SHP77 (cell line): ENCODE measurements at places on chromosomes 1 and 21.

DNA sequence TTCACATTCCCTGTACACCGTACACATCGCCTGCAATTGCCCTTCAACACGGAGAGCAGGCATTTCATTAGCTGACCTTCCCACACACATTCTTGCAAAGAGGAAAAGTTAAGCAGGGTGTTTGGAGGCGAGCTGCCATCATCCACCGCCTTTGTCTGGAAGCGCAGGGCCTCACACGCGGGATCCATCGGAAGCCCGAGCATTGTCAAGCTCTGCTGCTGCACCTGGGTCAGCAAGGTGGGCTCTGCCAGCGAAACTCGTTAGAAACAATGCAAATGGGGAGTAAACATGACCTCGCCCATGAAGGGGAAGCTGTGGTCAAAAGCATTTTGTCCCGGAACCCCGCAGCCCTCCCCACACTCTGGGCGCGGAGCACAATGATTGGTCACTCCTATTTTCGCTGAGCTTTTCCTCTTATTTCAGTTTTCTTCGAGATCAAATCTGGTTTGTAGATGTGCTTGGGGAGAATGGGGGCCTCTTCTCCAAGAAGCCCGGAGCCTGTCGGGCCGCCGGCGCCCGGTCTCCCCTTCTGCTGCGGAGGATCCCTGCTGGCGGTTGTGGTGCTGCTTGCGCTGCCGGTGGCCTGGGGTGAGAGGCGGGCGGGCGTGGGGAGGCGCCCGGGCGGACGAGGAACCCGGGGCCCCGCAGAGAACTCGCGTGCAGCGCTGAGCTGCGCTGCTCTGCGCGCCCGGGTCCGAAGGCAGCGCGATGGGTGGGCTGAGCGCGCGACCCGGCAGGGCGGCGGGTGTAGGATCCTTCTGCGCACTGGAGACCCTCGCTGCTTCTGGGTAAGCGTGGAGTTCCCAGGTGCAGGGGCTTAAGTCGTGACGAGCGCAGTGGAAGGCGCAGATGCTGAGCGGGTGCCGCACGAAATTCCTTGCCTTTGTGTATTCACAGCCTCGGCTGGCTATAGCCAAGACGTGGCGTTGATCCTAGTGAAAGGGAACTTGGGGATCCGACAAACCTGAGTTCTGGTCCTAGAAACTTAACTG lies at the start of gene CR1:
CR1 (plus strand) TSS at position 357 of the 992 bp plus-strand sequence; CDS start at position 468, 111 bp downstream.
- no peak for DNase-seq

GRCh38 chr1:2630498-2631135 lies 2.2 kb downstream of the MMEL1 start:
- DNase-seq, result no peak

DNA sequence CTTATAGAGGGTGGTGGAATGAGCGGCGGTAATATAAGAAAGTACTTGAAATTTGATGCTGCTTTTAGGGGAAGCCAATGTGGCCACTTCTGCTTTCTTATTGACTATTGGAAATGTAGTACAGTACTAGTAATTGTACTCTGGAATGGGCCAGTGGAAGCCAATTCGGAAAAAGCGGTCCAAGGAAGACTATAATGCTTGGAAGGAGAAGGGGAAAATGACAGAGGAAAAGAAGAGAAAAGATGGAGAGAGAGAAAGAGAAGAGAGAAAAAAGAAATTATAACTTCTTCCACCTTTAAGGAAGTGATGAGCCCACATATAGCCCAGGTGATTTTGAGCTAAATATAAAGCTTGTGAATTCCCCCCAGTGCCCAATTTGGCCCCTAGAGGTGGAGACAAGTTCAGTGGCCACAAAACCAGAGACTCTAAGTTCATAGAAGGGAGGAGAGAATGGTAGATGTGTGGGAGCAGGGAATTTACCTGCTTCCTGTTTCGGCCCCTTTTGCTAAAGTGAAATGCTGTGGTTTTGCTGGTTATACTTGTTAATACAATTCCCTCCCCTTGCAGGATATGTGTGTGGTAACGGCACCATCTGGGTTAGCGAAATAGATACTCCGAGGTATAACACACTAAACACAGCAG lies 35.7 kb upstream of the DUSP10 start:
- DNase-seq, result no peak

DNA sequence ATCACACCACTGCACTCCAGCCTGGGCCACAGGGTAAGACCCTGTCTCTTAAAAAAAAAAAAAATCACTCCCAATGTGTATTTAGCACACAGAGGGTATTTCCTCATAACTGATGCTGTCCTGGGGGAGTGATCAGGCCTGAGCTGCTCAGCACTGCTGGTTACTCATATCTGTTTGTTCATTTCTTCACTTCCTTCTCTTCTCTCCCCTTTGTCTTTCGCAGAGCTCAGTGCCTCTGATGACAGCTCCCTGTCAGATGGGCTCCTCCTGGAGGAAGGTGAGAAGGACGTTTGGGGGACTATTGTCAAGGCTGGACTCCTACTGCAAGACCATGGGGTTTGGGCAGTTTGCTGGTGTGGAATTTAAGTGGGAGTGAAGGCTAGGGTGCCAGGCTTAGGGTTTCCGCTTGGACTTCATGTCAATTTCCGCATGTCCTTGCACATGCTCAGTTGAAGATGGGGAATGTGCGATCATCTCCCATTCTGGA lies 13.0 kb downstream of the INAVA start:
- DNase-seq, result no peak

DNA sequence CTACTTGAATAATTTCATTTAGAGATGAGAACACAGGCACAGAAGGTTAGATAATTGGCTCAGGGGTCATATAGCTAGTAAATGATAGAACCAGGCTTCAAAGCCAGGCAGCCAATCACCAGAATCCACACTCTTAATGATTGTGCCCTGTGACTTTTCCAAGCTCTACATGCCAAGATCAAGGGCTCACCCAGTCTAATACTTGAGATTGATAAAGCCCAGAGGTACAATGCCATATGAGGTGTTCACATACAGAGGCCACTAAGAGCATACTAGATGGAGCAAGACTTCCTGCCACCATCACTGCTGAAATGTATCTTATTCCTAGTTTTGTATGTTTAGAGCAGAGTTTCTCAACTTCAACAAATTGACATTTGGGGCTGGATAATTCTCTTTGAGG lies 40.9 kb upstream of the MCOLN3 start:
- no peak for DNase-seq

GRCh38 chr1:90413519-90413918 lies 303.6 kb downstream of the BARHL2 start:
- DNase-seq, result no peak

DNA sequence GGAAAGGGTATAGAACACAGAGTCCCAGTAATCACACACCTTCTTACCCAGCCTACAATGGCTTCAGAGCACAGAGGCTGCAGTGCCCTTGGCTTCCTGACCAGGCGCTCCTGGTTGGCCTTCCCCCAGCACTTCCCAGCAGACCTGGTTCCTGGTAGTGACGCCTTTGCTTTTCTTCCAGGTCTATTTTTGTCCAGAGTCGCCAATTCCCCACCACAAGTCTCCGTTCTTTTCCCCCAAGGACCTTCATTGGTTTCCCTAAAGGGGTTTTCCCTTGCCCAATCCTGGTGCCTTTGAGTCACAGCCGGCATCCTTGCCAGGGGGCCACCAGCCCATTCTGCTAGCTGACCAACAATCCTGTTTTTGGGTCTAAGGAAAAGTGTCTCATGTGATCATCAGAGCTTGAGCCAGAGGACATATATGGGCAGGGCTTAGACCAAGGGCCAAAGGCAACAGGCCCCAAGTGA lies 84.8 kb downstream of the KCNJ15 start:
- DNase-seq, result no peak

- no peak for DNase-seq
Observed at GRCh38 chr21:45508607-45509565, 33.4 kb downstream of the SLC19A1 start.

DNA sequence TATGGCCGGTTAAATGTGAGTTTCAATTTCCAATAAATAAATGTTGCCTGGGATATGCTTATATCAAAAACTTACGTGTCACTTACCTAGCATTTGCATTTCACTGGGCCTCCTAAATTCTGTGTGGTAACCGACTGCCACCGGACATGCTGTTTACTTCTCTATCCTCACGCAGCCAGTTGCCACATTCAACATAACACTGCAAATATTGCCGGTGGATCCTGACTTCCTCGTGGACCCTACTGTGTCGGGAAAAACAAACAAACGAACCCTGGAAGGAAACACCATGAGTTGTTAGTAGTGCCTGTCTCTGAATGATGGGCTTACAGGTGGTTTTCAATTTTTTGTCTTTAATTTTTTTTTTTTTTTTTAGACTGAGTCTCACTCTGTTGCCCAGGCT lies 54.1 kb downstream of the RIPK4 start:
- DNase-seq, result no peak

GRCh38 chr1:164472841-164473240 lies 86.1 kb upstream of the PBX1 start:
- no peak for DNase-seq

GRCh38 chr1:57142169-57142568 lies 176.4 kb upstream of the C8B start:
- no peak for DNase-seq

GRCh38 chr21:14773777-14774345 lies 227.7 kb upstream of the SAMSN1 start:
- no peak for DNase-seq

- no peak for DNase-seq
Observed at GRCh38 chr1:119702384-119702783, 9.3 kb upstream of the PHGDH start.

GRCh38 chr1:231027136-231027925 lies 12.7 kb downstream of the FAM89A start:
- DNase-seq, result no peak

DNA sequence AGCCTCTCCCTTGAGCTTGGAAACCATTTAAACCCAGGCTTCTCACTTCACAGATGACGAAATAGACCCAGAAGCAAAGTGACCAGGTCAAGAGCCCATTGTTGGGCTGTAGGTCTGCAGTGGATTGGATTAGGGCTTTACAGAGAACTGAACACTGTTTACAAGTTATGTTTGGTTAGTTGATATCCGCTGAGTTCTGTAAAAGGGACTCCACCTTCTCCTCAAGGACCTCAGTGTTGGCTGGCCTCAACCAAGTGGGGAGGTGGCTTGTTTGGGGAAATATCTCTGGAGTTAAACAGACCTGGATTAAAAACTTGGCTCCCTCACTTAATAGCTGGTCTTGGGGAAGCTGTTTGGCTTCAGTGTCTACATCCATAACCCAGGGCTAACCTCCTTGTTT lies 88.1 kb downstream of the UCK2 start:
- no peak for DNase-seq

DNA sequence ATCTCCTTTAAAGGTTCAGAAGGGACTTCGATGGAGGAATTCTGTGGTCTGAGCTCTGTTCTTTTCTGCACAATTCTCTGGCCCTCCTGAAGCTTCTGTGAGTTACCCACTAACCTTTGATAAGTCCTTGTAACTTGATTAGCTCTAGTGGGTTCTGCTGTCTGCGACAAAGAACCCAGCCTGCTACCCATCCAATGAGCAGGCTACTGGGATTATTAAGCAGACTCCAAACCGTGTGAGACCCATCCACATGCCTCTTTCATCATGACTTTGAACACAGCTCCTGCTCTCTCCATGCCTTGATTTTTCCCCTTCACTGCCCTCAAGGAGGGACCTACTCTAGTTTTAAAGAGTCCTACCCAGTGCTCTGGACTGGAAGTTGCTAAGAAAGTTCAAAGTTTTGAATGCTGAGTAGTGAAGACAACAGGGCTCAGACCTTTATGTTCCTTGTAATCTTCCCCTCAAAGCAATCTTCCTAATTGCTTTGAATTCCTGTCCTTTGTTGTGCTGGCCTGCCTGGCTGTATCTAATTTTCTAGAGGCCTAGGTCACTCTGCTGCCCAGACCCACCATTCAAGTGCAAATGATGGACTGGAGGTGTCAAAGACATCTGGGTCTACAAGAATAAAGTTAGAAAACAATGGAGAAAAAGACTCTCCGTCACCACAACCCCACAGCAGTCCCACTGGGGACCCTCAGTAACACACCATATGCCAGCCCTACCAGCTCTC lies 146.9 kb downstream of the RHOU start:
- DNase-seq, result no peak

GRCh38 chr1:17429183-17429582 lies 10.3 kb downstream of the RCC2 start:
- no peak for DNase-seq

DNA sequence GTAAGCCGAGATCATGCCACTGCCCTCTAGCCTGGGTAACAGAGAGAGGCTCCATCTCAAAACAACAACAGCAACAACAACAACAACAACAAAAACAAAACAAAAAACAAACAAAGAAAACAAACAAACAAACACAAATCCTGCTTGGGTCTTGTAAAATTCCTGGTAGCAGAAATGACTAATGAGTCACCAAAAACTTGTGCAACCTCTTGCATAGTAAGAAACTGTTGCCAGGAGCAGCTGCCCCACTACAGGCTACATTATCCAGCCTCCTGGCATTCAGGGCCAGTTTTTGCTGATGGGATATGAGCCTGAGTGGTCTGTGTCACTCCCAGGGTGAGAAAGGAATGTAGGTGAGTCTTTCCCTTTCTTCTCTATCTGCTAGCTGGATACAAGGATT lies 245.4 kb downstream of the TNR start:
- DNase-seq, result no peak
